Hematopoietic multipotent progenitor cell treated with erythropoietin and hydrocortisone succinate and interleukin-3 and kit ligand, for 17 days (in vitro differentiated cells): ENCODE measurements at places on chromosomes 3 and 15.

- DNase-seq = no peak
Measured at GRCh38 chr3:32460031-32460749, 42.5 kb downstream of the CMTM6 start.

GRCh38 chr3:124413393-124413792, 316.9 kb upstream of the UMPS start:
- no peak for DNase-seq

- DNase-seq = no peak
Measured at GRCh38 chr15:20645956-20646355, 104.4 kb upstream of the GOLGA6L6 start.

GRCh38 chr3:129121016-129121791, 400 bp downstream of the RAB43 start:
- no peak for DNase-seq

GRCh38 chr15:62515696-62516395, 350.8 kb upstream of the C2CD4B start:
- DNase-seq = no peak

GRCh38 chr3:104362319-104362718, 1004.4 kb upstream of the ALCAM start:
- DNase-seq = no peak

- peak; percentile 74 for DNase-seq
Measured at GRCh38 chr15:51649659-51650521, 27.3 kb upstream of the DMXL2 start.

DNA sequence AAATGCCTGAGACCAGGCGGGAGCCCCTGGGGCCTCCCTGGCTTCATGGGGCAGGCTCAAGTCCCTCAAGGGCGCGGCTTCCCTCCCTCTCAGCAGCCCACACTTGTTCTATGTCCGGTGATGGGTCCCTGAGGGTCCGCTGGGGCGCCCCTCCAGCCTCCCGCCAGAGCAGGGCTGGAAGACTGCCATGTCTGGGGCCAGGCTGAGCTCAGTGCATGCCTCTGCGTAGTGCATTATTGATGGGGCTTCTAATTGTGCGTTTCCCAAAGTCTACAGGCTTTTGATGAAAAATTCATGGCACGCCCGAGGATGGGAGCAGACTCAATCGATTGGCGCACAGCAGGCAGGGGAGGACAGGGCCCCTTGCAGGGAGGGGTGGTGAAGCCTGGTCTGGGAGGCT, 51.3 kb downstream of the CYP11A1 start:
- DNase-seq = no peak

DNA sequence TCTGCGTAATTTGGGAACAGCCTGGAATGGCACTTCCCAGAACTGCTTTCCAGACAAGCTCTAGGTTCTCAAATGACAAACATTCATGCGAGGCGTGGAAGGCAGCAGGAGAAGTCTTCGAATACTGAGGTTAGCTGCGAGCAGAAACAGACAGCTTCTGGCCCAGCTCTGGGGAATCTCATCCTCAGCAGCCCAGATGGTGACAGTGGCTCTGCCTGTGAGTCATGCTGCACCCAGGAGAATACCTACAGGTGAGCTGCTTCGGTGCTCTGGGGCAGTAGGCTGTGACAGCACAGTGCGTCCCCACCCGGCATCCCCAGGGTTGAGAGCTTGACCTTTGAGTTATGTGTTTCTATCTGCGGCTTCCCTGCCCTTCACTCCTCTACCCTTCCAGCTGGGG, 258.6 kb downstream of the KLF13 start:
- DNase-seq = no peak

DNA sequence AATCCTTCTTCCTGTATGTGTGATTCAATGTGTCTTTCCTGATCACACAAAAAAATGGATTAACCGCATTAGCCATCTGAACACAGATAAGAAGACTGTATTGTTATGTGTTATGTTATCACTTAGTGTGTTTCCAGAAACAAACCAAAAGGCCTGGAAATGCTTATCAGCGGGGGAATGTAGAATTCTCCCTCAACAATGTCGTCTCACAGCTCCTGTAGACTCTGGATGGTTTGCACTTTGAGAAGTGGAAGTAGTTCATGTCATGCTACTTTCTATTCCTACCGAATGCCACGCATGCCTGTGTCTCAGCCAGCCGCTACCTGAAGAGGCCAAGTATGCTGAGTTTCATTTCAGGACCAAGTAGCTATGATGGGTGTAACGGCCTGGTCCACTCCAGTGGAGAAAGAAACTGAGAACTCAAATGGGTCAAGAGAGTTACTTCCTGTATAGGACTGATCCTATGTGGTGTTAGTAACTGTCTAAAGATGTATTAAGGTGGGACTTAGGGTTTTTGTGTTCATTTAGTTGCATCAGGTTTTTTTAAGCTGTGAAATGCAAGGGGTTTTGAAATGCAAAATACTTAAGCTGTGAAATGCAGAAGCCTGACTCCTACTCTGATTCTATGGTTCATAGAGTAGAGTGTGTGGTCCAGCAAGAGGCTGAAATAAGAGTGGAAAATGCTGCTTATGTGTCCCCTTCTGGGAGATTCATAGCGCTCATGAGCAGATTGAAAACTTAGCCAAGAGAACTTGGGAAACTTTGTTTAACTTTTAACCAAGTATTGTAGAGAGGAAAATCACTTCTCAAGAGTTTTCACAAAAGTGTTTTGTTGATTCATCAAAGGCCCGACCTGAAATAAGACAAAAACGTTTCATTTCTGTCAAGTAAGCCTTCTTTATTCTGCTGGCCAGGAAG, 118.5 kb upstream of the LMOD3 start:
- no peak for DNase-seq

DNA sequence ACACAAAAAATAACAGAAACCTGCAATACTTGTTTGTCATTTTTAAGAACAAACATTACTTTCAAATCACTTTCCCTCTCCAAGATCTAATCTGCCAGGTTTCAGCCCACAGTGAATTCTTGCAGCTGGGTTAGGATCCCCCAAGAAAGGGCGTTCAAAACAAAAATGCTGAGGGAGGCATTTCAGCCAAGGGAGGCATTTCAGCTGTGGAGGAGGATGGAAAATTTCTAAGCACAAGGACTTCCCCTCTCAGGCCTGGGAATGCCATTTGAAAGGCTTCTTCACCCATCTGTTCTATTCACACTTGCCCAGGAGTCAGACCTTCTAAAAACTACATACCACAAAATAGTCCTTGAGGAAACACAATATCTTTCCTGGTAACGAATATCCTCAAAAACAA, 69.1 kb downstream of the P3H2 start:
- DNase-seq = no peak

- DNase-seq = no peak
Measured at GRCh38 chr3:107452436-107452835, 70.3 kb upstream of the BBX start.

DNA sequence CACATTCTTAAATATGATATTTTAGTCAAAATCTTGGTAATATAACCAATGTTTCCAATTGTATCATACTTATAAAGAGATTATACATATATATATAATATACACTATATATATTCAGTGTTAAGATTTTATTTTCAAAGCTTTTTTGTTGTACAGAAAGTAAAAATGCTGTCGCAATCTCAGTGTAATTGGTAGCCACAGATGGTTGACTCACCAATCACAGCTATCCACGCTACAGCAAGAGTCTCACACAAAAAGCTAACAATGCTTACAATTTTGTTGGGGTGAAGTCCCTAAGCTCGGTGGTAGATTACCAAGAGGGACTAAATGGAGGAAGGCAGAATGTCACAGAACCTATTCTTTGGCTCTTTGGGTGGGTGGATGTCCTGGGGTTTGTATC, 16.9 kb upstream of the CFAP161 start:
- no peak for DNase-seq

- no peak for DNase-seq
Measured at GRCh38 chr3:194272861-194273742, 78.0 kb downstream of the CPN2 start.

DNA sequence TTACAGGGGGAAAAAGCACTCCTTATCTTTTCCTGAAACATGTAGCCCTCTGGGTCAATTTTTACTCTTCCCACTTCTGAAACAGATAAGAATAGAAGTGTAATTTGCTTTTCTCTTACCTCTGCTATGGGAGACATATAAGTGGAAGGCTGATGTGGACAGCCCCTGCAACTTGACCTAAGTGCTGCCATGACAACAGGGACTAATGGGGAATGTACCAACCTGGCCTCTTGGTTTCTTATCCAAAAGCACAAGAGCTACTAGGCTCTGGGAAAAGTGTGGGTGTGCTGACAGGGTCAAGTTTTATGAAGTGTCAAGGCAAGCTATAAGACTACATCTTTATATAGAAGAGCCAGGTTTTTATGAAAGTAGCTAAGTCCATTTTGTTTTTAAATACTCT, 1246.5 kb downstream of the OTOL1 start:
- no peak for DNase-seq

- DNase-seq = no peak
Measured at GRCh38 chr15:77838595-77838994, 205.9 kb upstream of the LINGO1 start.

DNA sequence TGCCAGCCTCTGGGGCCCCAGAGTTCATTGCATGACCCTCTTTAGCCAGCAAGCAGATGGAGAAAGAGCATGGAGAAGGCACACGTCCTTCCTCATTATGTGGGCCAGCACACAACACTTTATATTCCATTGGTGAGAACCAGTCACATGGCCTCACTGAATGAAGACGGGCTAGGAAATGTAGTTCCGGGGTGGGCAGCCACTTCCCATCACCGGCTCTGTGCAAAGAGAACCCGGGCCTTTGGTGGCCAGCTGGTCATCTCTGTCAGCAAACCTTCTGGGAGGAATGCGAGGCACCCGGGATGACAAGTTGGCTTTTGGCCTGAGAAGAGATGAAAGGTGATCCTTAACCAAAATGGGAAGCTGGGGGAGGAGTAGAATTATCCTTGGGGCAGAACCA, 90.2 kb upstream of the VGLL4 start:
- DNase-seq = no peak

- no peak for DNase-seq
Measured at GRCh38 chr3:174639970-174640369, 219.2 kb upstream of the NAALADL2 start.

GRCh38 chr15:42759093-42759492, 22.2 kb upstream of the CDAN1 start:
- DNase-seq = no peak

GRCh38 chr15:68315035-68315434, 37.5 kb downstream of the FEM1B start:
- no peak for DNase-seq

DNA sequence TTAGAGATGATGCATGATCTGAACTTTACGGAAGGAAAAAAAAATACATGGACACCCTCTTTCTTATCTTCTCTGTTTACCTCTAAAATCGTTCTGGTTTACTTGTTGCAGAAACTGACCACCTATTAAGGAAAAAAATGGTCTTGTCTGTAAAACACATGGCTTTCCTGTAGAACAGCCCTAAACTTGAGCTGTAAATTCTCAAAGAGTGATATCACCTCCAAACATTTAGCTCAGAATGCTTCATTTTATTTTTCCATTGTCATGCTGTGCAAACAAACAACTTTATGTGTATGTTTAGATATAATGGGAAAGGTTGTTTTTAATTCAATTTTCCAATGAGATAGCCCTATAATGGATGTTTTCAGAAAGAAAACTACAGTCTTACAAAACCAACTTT, 237.4 kb upstream of the NR2F2 start:
- no peak for DNase-seq

DNA sequence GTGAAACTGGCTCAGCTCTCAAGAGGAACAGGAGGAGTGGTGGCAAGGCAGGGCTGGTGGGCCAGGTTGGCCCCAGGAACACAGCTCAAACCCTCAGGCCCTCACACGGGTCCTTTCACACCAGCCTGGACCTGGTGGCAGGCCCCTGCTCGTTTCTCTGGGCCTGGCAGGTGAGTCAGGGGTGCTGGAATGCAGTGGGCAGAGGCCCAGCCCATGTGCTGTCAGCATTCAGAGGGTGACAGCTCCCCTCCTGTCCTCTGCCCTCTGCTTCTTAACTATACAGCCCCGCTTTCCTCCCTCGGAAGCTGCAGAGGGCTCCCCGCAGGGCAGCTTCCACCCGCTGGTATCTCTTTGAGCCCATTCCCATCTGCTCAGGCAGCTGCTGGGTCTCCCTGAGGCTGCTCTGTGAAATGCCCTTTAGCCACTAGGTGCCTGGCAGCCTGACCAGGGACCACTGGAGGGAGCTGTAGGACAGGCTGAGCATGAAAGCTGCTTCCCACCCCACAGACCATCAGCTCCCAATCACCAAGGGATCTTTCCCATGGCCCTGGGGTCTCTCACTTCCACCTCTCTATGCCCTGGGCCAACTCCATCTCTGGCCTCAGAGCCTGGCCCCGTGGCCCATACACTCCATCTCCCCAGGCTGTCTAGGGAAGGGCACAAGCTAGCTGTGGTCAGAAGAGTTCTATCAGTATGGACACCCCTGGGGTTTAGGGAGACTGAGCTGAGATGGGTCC, 24.8 kb downstream of the SHF start:
- peak; percentile 71 for DNase-seq

GRCh38 chr3:181290941-181291340, 301.4 kb upstream of the DNAJC19 start:
- no peak for DNase-seq

- DNase-seq = no peak
Measured at GRCh38 chr3:173819368-173819767, 421.8 kb downstream of the NLGN1 start.

GRCh38 chr3:16071206-16071605, 103.3 kb upstream of the GALNT15 start:
- DNase-seq = no peak

DNA sequence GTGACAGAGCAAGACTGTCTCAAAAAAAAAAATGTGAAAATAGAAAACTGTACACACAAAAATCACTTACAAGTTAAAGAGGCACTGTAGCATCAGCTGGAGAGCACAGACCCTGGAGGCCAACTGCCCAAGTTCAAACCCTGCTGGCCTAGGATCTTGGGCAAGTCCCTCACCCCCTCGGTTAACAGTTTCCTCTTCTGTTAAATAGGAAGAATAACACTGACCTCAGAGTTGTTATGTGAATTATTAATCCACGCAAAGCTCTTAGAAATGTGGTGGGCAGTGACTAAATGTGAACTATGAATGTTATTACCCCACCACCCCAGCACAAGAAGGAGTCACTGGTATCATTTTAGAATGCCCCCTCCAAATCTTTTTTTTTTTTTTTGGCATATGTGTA, 11.2 kb downstream of the CIB1 start:
- DNase-seq = no peak

GRCh38 chr3:16151109-16151508, 23.4 kb upstream of the GALNT15 start:
- DNase-seq = no peak

DNA sequence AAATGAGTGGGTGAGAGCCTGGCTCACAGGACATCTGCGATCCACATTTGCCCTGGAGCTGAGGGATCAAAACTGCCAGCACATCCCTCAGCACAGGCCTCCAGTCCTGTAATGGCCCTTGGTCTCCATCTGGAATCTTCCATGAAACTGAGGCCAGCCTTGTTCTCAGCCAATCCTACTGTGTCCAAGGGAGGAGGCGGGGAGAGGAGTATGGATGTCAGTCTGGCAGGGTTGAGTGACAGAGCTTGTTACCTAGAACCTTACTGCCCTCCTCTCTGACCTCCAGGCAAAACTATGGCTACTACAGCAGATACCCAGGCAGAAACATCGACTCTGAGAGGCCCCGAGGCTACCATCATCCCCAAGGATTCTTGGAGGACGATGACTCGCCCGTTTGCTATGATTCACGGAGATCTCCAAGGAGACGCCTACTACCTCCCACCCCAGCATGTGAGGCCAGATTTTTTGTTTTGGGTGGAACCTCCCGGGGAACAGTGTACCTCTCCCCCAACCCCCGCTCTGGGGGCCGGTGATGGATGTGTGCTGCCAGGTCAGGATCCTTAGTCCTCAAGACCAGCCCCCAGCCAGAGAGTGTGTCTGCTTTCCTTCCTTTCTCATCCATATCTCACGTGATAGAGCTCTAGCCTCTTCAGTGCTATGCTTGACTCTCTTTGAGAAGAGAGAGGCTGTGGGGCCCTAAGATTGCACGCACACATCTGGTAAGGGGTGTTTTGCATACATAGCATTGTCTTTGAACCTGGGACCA, 41.3 kb downstream of the CHDH start:
- DNase-seq = no peak
